ENCODE measurements at places on chromosomes 12 and 14. TPM values are rescaled to one million over a fixed set of nuclear protein-coding genes. Genes with fewer than 3 reads are reported as not detected.

Gene KSR2
- 0.29 TPM for total RNA-seq

Gene RERGL
- total RNA-seq = not detected

Gene HOXC12
- total RNA-seq = not detected

Gene GZMH
- total RNA-seq = not detected

Gene OTOGL
- total RNA-seq = 0.14 TPM

Gene RNASE4
- total RNA-seq = 4.2 TPM

DNA sequence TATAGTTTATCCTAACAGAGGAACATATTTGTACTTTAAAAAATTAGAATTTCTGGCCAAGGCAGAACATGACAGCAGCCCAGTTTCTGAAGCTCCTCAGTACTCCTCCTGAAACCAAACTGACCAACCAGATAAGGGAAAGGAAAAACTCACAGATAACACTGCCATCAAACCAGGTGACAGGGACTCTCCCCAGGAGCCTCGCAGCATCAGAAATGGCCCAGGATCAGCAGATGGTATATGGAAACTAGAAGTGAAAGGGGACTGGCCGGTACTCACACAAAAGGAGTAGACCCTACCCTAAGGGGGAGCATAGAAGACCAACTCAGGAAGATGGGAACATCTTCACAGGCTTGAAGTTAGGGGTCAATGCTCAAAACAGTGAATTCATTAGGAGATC lies 22.0 kb downstream of the GALC start:
- no peak for DNase-seq

- no peak for DNase-seq
These were observed 30.1 kb downstream of the SLC15A4 start for GRCh38 chr12:128793701-128794100.

- no peak for DNase-seq
These were observed 319.2 kb downstream of the DUSP6 start for GRCh38 chr12:89033062-89033461.

DNA sequence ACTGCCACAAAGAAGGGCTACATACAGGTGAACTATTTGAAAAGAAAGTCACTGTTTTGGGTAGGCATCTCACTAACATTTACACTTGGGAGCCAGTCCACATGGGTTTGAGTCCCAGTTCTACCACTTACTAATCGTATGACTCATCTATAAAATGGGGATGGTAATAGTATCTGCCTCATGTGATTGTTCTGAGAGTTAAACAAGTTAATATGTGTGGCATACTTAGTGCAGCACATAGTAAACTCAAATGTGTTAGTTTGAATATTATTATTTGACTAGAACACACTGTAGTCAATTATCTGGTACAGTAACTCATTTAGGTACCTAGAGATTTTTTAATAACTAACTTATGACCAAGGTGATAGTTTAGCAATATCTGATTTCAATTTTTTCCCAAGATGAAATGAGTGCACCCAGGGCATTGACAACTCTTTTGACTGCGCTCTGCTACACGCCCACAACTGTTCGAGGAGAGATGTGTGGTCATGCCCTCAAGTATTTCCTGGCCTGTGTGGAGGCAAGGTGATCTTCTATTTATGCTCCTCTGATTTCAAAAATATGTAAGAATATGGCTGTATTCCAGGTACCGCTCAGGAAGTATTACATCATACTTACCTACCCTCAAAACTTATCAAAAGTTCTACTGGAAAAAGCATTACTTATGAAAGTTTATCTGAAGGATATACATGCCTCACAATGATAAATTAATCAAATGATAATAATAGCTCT lies 210.6 kb upstream of the EGLN3 start:
- no peak for DNase-seq

- no peak for DNase-seq
These were observed 61.2 kb upstream of the GRIP1 start for GRCh38 chr12:66739940-66740651.

GRCh38 chr14:63972323-63972932 lies 119.6 kb downstream of the SYNE2 start:
- DNase-seq = no peak

DNA sequence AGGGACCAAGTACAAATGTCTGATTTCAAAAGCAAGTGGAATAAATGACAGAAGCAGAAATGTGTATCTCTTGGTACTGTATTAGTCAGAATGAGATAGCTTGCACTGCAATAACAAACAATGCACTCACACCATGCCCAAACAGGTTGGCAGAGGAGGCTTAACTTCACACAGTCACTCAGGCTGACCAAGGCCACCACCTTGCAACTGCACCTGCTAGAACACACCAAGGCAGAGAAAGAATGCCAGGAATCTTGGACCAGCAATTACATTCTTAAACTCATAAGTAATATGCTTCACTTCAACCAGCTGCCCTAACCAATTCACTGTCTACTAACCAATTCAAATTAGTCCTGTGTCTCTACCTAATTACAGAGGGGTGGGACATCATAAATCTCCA lies 378.3 kb downstream of the BCL11B start:
- DNase-seq = no peak

All from kidney epithelial cell (primary cell).